ENCODE measurements at places on chromosomes 1 and 21.

DNA sequence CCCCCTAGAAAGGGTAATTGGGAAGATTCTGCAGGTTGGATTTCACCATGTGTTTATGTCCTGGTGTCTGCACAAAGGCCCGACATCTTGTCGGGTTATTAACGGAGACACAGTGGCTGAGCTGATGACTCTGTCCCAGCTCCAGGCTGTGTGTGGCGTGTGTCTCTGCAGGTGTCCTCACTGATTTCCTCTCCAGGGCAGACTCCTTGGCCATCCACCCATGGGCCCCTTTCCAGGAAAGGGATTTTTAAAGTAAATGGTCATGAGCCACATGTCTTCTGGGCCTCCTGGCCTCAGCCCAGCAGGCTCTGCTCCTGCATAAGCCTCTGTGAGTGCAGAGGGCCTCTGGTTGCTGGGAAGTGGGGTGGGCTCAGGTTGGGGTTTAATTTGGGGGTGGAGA, 418.7 kb upstream of the VAMP3 start:
- no peak for DNase-seq

GRCh38 chr1:17309426-17310067, 1.6 kb downstream of the PADI4 start:
- DNase-seq: no peak

DNA sequence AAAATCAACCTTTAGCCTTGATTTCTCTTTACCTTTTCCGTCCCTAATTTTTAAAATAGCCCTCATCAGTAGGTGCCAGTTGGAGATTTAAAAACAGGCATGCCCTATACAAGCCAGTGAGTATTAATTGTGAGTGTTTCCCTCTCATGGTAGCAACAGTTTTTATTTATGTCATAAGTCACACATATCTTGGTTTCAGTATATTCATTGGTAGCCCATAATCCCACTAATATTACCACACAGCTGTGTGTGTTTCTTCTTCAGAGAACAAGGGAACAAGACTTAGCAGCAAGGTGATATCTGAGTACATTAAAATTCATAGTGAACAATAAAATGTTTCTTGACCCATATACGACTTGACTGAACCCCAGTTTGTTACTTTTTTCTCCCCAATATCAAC, 68.6 kb upstream of the HSPA13 start:
- no peak for DNase-seq

DNA sequence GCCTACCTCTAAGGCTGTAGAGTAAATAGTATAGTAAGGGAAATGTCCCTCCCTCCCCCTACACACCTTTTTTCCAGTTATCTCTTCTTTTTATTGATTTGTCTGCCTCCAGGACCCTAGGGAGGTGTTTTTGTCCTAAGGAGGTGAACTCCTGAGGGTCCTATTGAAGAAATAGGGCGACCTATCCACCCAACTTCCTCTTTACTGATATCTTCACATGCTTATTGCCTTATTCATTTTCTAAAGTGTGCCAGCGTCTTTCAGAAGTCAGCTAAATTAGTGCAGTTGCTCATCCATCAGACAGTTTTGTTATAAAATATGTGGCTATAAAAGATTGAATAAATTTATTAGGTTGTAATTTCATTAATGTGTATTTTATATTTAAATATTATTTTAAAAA, 5.9 kb downstream of the BACH1 start:
- DNase-seq: no peak

GRCh38 chr1:241336335-241336734, 20.7 kb downstream of the RGS7 start:
- no peak for DNase-seq

DNA sequence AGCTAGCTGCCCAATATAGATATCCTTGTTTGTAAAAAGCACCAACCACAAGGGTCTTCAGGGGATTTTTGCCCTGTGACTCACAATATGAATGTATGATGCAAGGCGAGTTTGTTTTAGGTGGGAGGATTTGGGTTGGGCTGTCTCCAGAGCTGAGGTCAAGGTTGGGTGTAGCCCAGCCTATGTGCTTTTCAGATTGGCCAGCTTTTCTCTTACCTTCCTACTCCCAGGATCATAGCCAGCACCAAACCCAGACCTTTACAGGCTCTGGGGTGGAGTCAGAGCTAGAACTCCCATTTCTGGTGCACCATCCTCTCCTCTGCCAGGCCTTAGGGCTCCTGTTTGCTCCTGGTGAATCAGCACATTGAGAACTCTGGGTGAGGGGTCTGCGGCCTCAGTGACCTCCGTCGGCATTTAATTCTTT, 55.6 kb upstream of the GCLM start:
- no peak for DNase-seq

GRCh38 chr1:109769330-109770078, 5.8 kb upstream of the EPS8L3 start:
- peak; percentile 16 for DNase-seq

- no peak for DNase-seq
Observed at GRCh38 chr1:219247441-219247840, 73.8 kb downstream of the LYPLAL1 start.

DNA sequence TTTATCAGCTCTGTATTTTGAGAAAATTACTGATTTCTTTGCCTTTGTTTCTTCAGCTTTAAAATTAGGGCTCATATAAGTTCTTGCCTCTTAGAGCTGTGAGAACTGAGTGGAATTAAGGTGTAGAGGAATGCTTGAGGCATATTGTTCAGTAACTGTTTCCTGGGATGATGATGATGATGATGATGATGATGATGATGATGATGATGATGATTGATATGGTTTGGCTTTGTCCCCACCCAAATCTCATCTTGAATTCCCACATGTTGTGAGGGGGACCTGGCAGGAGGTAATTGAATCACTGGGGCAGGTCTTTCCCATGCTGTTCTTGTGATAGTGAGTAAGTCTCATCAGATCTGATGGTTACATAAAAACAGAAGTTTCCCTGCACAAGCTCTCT, 118.7 kb downstream of the CHRM3 start:
- DNase-seq: no peak

DNA sequence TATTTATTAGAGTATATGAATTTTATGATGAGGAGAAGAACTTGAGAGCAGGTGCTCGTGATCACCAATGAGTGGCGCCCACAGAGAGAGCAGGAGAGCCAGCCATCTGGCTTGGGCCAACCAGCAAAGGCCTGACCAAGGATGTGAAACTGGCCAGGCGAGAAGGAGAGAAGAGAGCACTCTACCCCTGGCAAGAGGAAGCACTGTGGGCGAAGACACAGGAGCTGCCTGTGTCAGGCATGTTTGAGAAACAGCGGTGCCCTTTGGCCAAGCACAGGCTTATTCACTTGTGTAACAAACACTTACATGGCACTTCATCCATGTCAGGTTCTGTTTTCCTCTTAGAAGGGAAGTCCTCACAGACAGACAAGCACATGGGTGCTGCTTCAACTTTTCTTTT, 4.2 kb upstream of the SIPA1L2 start:
- DNase-seq: peak; percentile 52

GRCh38 chr1:27884006-27884954, 11.9 kb downstream of the THEMIS2 start:
- DNase-seq: peak; percentile 38

Data from Right ventricle myocardium superior (tissue), 1 donor.